ENCODE measurements at places on chromosomes 5 and 9.

- DNase-seq, result no peak
Measured at GRCh38 chr9:129612815-129613519, 7.9 kb downstream of the C9orf50 start.

DNA sequence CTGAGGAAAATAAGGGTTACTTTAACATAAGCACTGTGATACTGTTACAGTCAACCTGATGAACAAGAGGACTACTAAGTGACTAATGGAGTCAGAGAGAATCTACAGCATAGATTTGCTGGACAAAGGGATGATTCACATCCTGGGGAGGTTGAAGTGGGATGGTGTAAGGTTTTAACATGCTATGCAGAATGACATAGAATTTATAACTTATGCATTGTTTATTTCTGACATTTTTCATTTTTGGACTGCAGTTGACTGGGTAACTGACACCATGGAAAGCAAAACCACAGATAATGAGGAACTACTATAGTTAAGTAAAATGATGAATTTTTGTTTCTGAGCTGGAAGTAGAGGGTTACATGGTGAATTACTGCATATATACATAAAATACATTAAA, 389.2 kb downstream of the MAT2B start:
- DNase-seq, result no peak

DNA sequence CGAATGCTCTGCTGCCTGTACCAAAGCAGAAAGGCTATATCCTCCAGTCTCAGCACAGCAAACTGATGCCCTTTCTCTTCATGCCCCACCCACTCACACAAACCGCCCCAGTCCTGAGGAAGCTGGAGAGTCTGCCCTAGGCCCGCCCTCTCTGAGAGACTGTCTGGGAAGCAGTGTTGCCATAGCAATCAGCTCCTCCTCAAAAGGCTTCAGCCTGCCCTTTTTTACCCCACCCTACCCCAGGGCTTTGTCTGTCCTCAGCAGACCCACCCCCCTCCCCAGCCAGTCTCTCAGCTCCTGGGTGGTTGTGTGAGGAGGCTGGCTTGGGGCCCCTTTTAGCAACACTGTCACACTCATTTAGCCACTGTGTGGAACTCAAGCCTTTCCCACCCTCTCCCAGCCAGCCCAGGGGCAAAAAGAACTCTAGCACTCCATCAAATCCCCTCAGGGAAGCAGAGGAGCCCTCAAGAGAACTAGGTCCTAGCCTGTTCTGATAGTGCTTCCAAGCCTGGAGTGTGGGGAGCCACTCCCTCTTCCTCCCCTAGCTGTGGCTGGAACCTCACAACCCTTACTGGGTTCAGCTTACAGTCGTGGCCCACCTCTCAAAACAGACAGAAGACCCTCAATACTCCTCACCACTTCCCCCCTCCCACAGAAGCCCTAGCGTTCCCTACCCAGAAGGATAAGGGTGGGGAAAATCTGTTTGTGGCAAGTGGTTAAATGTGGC, 1.4 kb downstream of the ATOSB start:
- peak; percentile 43 for DNase-seq

GRCh38 chr9:132776268-132776667, 101.8 kb downstream of the AK8 start:
- no peak for DNase-seq

GRCh38 chr9:35529161-35529823, 39.4 kb downstream of the RUSC2 start:
- DNase-seq, result no peak

GRCh38 chr9:82457298-82457697, 468.7 kb downstream of the SPATA31D1 start:
- DNase-seq, result no peak

DNA sequence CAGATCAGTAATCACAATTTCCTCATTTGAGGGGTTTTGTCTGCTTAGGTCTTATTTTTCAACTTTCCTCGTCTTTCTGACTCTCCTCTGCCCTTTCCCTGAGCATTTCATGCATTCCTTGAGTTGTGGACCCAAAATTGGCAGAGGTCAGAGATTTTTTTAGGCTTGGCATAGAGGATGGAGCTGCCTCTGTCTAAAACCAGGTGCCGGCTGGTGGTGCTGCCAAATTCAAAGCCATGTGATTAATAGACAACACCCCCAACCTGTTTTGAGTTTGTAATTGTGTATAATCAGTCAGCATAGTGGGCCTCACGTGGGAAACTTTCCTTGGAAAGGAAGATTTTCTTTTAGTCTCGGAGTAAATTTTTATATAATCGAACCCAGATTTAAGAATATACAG, 39.6 kb downstream of the TJP2 start:
- no peak for DNase-seq

DNA sequence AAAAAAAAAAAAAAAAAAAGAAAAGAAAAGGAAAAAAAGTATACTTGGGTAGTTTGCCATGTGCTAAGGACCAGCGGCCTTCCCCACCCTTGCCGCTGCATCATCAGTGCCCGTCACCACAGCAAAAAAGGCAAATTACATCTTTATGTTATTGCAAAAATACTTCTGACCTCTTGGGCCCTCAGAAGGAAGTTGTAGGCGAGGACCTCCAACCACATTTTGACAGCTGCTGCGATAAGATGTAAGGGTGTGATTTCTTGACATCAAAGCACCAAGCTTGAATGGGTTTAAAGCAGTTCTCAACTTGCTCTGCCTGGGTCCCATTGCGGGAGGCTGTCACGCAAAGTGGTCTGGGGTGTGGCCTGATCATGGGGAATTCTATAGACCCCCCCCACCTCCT, 39.2 kb downstream of the DMRT1 start:
- no peak for DNase-seq

DNA sequence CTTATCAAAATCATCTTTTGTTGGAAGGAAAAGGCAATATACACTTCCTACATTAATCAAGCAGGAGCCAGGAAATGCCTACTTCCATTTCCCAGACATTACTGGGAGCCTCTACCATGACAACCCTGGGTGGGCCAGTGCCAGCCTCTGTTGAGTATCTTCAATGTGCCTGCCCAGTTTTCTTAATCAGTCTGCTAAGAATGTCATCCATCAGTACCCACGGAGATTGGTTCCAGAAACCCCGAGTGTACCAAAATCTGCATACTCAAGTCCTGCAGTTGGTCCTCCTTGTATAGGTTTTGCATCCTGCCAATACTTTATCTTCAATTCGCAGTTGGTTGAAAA, 82.4 kb downstream of the MARCHF3 start:
- no peak for DNase-seq

GRCh38 chr5:111004291-111004690, 67.2 kb upstream of the TSLP start:
- no peak for DNase-seq

DNA sequence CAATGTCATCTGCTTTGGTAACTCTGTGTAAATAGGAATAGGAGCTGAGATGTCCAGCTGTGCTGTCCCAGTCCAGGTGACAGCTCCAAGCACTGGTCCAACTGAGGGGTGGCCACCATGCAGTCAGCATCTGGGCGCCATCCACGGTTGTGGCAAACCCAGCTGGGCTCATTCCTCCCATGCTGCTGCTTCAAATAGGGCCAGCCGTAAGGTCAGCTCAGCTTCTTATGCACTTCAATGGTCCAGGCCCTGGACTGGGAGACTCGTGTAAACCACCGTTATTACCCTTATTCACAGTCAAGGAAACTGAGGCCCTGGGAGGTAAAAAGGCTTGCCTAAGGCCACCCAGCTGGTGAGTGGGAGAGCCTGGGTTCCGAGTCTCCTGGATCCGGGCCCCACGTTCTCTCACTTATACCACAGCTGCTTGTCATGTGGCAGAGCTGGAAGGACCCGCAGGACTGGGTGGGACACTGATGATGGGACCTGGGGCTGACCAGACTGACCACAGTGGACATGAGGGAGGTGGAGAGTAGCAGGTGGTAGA, 38.7 kb upstream of the ANGPTL2 start:
- no peak for DNase-seq

DNA sequence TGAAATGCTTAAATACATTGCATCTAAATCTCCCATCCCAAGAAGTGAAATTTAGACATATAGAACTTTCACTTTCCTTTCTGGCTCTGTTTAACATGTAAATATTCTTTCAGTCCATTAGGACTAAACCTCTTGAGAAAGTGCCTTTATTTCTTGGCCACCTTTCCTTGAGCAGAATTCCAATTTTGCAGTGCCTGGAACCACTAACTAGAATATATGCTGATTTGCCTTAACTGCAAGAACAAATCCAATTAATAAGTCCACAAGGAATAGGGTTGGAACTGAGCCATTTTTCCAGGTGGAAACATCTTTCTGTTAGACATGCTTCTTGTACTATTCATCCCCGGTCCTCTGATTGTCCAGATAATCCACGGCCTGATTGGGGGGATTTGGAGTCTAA, 478.0 kb downstream of the ENC1 start:
- no peak for DNase-seq

GRCh38 chr9:38108326-38108725, 39.3 kb upstream of the SHB start:
- no peak for DNase-seq

GRCh38 chr5:136516637-136517036, 151.3 kb upstream of the TRPC7 start:
- no peak for DNase-seq

DNA sequence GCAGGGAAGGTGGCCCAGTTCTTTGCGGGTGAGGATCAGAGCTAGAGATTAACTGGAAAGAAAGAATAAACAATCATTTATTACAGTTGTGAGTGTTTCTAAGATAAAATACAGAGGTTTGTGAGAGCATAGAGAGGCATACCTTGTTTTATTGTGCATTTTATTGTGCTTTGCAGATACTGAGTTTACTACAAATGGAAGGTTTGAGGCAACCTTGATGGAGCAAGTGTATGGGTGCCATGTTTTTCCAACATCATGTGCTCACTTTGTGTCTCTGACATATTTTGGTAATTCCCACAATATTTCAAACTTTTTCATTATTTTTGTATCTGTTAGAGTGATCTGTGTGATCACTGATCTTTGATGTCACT, 715 bp upstream of the C5orf34 start:
- DNase-seq, result no peak

GRCh38 chr5:64827703-64828102, 59.0 kb downstream of the CWC27 start:
- no peak for DNase-seq

DNA sequence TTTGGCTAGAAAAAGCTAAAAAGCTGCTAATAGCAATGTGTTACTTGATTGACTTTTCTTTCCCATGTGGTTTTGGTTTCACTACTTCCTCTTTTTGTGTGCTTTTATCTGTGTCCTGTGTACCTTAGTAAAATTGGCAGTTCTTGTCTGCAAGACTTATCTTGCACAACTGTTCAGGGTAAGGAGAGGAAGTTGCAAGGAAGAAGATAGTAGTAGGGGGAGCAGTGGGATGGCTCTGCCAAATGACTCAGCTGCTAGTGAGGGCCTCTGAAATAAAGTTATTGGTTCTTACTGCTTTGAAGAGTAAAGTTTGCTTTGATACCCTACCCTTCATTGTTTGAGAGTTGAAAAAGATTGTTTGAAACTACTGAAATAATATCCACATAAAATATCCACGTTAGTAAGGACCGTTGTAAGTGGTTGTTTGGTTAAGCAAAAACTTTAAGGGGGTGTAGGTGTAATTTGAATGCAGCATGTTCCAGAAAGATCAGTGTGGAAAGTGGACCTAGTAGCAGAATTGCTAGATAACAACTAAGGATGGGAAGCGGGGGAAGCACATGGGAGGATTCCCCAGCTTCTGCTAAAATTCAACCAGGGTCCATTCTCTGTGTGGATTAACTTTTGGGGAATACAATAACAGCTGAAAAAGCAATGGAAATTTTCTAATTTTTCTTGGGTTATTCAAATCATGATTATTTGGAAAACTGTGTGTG, 123.5 kb downstream of the SCAMP1 start:
- no peak for DNase-seq

DNA sequence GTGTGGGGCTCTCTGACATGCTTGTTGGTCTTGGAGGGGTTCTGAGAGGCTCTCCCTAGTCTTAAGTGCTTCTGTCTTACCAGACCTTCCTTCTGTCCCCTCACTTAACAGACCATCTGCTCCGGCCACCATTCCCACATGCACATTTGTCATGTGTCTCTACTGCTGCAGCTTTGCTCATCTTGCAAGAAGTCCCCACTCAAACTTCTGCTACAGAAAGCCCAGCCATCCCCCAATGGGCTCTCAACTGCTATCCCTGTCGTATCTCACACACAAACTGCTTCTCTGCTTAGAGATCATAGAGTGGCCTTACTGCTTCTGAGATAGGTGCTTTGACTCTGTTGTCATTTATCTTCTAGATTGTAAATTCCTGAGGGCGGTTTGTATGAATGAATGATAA, 69.4 kb downstream of the NUP214 start:
- DNase-seq, result no peak

- DNase-seq, result no peak
Measured at GRCh38 chr5:74464512-74465209, 175.9 kb downstream of the ENC1 start.

DNA sequence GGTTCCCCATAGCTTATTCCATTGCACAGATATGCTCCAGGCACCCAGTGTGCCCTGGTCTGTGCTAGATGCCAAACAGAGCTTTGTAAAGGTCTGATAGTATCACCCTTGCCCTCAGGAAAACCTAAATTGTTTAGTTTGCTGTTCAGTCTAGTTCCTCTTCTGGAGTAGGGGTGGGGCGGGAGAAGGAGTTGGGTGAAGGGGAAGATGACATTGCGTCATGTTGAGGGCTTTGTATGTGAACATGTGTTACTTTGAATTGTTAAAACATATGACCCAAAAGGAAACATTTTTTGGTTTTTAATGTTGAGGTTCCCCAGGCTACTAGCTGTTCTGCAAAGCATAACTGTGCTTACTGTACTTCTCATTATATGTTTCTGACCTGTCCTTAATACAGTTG, 40.6 kb downstream of the HACD4 start:
- DNase-seq, result no peak

DNA sequence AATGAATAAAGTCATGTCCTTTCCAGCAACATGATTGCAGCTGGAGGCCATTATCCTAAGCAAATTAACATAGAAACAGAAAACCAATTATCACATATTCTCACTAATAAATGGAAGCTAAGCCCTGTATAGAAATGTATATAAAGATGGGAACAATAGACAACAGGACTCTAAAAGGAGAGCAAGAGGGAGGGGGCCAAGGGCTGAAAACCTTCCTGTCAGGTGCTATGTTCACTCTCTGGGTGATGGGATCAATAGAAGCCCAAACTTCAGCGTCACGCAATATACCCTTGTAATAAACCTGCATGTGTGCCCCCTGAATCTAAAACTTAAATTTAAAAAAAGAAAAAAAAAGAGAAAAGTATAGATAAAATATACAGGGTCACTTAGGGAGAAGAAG, 163.7 kb upstream of the ACO1 start:
- DNase-seq, result no peak

GRCh38 chr5:14853685-14854084, 17.9 kb downstream of the ANKH start:
- DNase-seq, result no peak

DNA sequence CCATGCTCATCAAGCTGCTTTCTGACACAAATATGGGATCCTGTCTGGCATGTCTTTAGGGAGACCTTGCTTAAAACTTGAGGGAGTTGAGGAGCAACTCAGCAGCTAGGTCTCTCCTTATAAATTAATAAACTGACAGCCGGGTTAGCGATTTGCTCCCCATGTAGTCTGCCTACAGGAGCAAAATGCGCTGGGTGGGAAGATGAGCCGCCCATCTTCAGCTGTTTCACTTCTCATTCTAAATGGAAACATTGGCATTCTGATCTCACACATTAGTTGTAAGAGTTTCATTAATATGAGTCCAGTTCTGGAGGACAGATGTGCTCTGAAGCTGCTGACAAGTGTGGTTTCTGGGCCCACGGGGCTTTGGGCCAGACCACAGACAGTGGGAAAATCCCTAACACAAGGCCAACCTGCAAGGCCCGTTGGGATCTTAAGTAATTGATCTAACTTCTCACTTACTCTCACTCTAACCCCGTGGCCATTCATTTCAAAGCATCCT, 197.0 kb downstream of the MCTP1 start:
- no peak for DNase-seq

GRCh38 chr9:33817327-33818166, 587 bp downstream of the UBE2R2 start:
- DNase-seq, result peak; percentile 43

All from activated gamma-delta T cell treated with Interleukin-2 at 50 U/mL for 16 hours (primary cell).